Glutamatergic neuron (in vitro differentiated cells): ENCODE measurements at places on chromosomes 2 and 18. TPM values are rescaled to one million over a fixed set of nuclear protein-coding genes. Genes with fewer than 3 reads are reported as not detected.
A peak's percentile ranks its signal among the peaks of the same experiment; 100 is the strongest.

The DNAJC5G gene
- total RNA-seq = not detected

The TDRD15 gene
- total RNA-seq = not detected

The SNORC gene
- 2.4 TPM for total RNA-seq

The SCN3A gene
- 22.2 TPM for total RNA-seq

The LRRC30 gene
- total RNA-seq = not detected

- H3K4me1 ChIP-seq = no peaks in the 10 kb centered on the region
- no peaks in the 10 kb centered on the region for H3K36me3 ChIP-seq
- DNase-seq = no peak
- no peak overlapping the region for H3K4me3 ChIP-seq
- H3K27me3 ChIP-seq = no peaks in the 10 kb centered on the region
Measured at GRCh38 chr2:53600815-53601214, 166.8 kb upstream of the CHAC2 start.

DNA sequence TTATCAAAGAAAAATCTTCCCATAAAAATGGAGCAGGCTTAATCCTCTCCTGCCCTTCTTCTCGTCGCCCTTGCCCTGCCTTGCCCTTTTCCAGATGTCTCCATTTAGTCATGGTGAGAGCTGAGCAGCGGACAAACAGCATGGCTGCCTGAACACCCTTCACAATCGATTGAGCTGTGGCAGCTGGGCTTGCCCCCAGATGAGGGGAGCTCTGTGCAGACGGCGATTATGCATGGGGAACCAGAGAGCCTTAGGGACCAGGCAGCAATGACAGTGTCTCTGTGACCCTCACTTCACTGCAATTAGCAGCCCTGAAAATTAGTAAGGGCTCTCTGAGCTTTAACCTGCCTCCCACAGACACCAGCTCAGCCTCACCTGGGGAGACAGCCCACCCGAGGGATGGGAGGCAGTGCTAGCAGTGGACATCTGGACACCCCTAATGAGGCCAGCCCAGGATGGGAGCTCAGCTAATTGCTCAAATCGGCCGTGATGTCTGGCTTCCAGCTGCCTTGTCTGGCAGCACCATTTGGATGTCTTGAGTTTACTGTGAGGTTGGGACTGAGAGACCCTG, 365.7 kb downstream of the TNS1 start:
- H3K4me1 ChIP-seq = peaks cover 27% of the 10 kb centered on the region
- H3K4me3 ChIP-seq = peak overlapping the region; percentile 75
- H3K36me3 ChIP-seq = no peaks in the 10 kb centered on the region
- H3K27ac ChIP-seq = peak overlapping the region; percentile 94
- peaks cover 9% of the 10 kb centered on the region for H3K27me3 ChIP-seq
- DNase-seq = peak; percentile 82

DNA sequence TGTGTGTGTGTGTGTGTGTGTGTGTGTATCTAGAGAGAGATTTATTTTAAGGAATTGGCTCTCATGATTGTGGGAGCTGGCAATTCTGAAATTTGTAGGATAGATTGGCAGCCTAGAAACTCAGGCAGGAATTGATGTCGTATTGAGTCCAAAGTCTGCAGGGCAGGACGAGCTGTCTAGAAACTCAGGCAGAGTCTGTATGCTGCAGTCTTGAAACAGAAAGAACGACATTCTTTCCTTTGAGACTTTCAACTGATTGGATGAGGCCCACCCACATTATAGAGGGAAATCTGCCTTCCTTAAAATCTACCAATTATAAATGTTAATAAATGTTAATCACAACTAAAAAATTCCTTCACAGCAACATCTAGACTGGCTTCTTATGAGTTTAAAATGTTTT, 436.6 kb upstream of the FANCL start:
- no peak overlapping the region for H3K27ac ChIP-seq
- DNase-seq = no peak
- no peaks in the 10 kb centered on the region for H3K27me3 ChIP-seq
- H3K4me1 ChIP-seq = no peaks in the 10 kb centered on the region

- peaks cover 54% of the 10 kb centered on the region for H3K27me3 ChIP-seq
- no peaks in the 10 kb centered on the region for H3K36me3 ChIP-seq
- H3K4me3 ChIP-seq = no peak overlapping the region
- DNase-seq = no peak
- H3K27ac ChIP-seq = no peak overlapping the region
Measured at GRCh38 chr2:118838741-118839455, 8.6 kb downstream of the EN1 start.

DNA sequence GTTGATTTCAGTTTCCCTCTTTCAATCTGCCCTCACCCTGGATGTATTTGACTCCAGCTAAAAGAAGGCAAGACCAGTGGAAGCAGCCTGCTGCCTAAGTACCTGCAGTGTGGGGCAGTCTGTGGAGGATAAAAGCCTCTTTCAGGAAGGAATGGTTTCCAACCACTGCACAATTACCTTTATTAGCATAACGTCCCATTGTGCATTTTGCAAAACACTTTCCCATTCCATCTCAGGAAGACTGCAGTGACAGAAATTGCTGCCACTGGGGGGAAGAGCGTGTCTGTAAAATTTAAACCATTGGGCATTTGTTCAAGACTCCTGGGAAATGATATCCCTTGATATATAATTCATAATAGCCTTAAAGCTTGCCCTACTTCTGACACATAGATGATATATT, 26.2 kb downstream of the CYRIA start:
- H3K27me3 ChIP-seq = no peaks in the 10 kb centered on the region
- no peaks in the 10 kb centered on the region for H3K36me3 ChIP-seq
- H3K27ac ChIP-seq = no peak overlapping the region

- peaks cover 33% of the 10 kb centered on the region for H3K27me3 ChIP-seq
- H3K4me3 ChIP-seq = no peak overlapping the region
- peaks cover 6% of the 10 kb centered on the region for H3K4me1 ChIP-seq
- no peak overlapping the region for H3K27ac ChIP-seq
- DNase-seq = no peak
Measured at GRCh38 chr2:199465988-199466691, 8.4 kb upstream of the SATB2 start.

DNA sequence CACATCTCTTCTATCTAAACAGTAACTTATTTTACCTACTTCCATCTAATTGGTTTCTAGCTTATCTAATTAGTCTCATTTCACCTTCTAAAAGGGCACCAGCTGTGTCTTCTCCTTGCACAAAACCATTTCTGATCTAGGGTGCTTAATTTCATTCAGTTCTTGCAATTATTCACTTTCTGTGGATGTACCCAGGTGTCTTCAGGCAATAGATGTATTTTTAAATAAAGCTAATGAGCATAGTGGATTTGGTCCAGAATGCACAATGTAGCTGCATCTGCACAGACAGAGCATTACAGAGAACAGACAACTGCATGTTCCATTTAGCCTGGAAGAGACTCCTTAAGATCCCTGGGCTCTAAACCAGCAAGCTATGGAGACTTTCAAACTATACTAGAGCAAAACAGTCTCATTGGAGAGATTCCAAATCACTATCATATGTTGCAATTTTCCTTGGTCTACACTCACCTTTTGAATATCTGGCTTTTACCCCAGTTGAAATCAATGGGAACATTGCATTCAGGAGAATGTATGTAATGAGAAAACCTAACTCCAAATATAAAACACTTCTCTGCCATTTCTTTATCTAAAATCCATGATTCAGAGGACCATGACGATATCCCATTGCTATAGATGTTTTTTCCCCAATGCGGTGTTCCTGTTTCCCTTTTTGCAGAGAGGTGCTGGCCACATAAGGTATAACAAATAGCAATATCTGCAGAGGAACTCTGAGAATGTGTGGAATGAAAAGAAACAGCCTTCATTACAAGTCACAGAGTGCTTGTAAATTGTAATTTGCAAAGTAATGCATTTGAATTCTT, 3.5 kb upstream of the RFX8 start:
- H3K4me1 ChIP-seq = peaks cover 22% of the 10 kb centered on the region
- peaks cover 10% of the 10 kb centered on the region for H3K27me3 ChIP-seq
- H3K4me3 ChIP-seq = peak overlapping the region; percentile 44
- H3K27ac ChIP-seq = peak overlapping the region; percentile 31
- no peak for DNase-seq

- DNase-seq = no peak
- no peaks in the 10 kb centered on the region for H3K36me3 ChIP-seq
- no peaks in the 10 kb centered on the region for H3K4me1 ChIP-seq
- no peaks in the 10 kb centered on the region for H3K27me3 ChIP-seq
Measured at GRCh38 chr2:38155015-38155414, 79.1 kb upstream of the CYP1B1 start.

DNA sequence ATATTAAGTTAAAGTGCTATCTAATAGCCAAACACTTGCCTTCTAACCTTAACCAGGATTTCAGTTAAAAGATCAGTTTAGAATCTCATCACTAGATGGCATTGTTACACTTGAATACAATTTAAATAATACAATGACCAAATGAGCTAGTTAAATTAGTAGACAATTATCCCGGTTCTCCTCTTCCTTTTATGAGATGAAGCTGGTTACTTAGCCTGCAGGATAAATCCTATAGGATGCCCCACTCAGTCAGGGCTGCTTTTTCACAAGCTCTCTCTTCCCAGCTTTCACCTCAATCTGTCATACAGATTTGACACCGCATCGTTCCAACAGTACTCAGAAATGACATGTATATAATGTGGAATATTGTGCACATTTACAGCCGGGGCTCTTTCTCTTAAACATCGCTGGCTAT, 678.8 kb downstream of the KCNJ3 start:
- no peaks in the 10 kb centered on the region for H3K36me3 ChIP-seq
- H3K4me1 ChIP-seq = peaks cover 15% of the 10 kb centered on the region
- DNase-seq = no peak
- H3K27me3 ChIP-seq = no peaks in the 10 kb centered on the region
